ENCODE measurements at places on chromosomes 5 and 9. TPM values are rescaled to one million over a fixed set of nuclear protein-coding genes. Genes with fewer than 3 reads are reported as not detected.

DNA sequence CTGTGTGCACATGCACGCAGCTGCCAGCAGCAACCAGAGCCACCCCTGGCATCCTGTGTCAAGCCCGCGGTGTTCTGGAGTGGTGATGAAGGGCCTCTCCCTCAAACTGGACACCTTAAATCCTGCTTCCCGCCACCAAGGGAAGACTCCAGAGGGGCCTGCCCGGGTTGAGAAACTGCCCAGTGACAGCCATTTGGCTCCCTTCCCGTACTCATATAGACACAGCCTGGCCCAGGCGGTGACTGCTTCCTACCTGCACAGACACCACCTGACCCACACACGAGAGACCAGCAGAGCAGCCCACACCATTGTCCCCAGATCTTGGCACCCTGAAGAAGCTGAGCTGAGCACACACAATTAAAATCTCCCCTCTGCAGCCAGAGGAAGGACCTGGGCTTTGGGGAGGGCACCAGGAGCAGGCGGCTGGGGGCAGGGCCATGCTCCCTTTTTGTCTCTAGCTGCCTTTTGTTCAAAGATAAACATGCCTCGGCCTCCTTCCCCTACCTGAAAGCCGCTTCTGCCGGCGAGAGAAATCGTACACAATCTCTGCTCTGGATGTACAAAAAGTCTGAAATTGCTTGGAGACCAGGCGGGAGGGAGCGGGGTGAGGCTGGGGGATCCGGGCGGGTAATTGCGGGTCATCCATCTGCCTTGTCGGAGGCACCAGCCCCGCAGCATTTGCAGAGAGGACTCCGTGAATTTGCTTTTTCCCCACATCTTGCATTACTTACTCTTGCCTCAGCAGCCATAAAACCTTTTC is 78.4 kb downstream of the TSPAN17 start:
- no peak overlapping the region for H3K27ac ChIP-seq
- H3K36me3 ChIP-seq: no peaks in the 10 kb centered on the region

- H3K4me1 ChIP-seq: no peaks in the 10 kb centered on the region
- no peaks in the 10 kb centered on the region for H3K36me3 ChIP-seq
- H3K4me3 ChIP-seq: no peak overlapping the region
- H3K27me3 ChIP-seq: no peaks in the 10 kb centered on the region
- no peak overlapping the region for H3K27ac ChIP-seq
- DNase-seq: no peak
Observed at GRCh38 chr5:12885018-12885417, 980.8 kb upstream of the CTNND2 start.

- H3K36me3 ChIP-seq: no peaks in the 10 kb centered on the region
- no peaks in the 10 kb centered on the region for H3K4me1 ChIP-seq
- no peaks in the 10 kb centered on the region for H3K27me3 ChIP-seq
- no peak overlapping the region for H3K27ac ChIP-seq
- no peak for DNase-seq
Observed at GRCh38 chr9:7338586-7339281, 460.8 kb downstream of the DMAC1 start.

DNA sequence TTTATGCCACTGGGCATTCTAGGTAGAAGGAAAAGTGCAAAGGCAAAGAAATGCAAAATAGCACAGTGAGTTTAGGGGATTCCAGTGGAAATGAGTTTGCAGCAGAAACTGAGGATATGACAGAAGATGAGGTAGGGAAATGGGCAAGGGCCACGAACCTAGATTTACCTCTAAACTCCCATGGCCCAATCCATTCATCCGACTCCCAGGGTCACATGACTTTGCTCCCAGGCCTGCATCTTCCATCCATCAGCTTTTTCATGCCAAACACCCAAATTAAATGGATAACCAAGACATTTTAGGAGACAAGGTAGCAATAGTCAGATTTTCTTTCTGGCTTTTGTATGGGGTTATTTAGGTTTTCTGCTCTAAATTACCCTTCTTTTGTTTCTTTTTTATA is 22.2 kb upstream of the FABP6 start:
- H3K27ac ChIP-seq: no peak overlapping the region
- H3K4me1 ChIP-seq: no peaks in the 10 kb centered on the region
- DNase-seq: no peak
- H3K4me3 ChIP-seq: no peak overlapping the region
- H3K27me3 ChIP-seq: no peaks in the 10 kb centered on the region

The DMRTA1 gene
- 1.6 TPM for total RNA-seq

The SHB gene
- total RNA-seq: 24.0 TPM
